ENCODE measurements at places on chromosomes 6 and 20.

DNA sequence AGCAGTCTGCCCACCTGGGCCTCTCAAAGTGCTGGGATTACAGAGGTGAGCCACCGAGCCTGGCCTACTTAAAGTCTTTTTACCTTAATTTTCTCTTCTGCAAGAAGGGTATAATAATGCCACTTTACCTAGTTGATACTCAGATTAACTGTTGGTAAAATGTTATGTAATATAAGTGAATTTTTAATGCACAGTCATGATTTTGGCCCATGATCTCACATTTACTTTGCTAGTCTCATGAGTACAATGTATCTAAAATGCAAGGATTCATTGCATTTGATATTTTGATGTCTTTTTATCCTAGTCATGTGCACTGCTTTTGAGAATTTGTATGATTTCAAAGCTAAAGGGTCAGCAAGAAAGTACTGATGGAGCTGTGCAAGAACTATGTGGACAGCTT is 13.1 kb downstream of the DNAH8 start:
- no peak for DNase-seq

GRCh38 chr6:98848539-98849242 is 14.3 kb downstream of the POU3F2 start:
- DNase-seq: no peak

DNA sequence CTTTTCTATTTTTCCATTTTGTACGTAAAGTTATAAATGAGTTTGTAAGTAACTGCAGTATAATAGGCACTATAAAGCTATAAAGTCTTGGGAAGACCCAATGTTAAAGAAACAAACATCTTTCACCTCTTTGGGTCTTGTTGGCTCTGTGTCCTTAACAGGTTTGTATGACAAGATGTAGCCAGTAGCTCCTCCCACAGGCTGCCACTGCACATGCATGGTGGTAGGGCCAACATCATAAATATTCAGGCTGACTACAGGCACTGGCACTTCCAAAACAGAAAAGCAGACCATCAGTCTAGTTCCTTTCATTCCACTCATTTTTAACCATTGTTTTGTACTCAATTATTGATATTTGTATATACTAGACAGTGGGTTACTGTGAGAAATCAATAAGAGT is 59.9 kb downstream of the COL12A1 start:
- no peak for DNase-seq

GRCh38 chr20:19565736-19566135 is 192.3 kb upstream of the RIN2 start:
- no peak for DNase-seq

GRCh38 chr6:13441778-13442177 is 45.6 kb downstream of the GFOD1 start:
- no peak for DNase-seq

DNA sequence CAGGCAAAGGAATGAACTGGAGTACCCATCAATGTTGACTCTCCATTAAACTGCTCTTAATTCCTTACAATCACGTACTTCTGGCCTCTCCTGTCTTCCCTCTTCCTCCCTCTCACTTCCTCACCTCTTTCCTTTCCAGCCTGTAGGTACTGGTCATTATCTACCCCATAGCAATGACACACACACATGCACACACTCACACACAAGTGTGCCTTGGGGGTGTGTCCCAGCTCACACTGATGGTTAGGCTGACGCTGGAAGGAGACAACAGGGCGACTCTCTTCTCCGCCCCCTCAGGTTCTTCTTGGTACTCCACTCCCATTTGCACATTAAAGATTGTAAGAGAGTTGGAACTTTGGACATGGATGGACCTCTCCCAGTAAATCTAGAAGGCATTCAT is 14.0 kb upstream of the SERPINB9 start:
- no peak for DNase-seq

DNA sequence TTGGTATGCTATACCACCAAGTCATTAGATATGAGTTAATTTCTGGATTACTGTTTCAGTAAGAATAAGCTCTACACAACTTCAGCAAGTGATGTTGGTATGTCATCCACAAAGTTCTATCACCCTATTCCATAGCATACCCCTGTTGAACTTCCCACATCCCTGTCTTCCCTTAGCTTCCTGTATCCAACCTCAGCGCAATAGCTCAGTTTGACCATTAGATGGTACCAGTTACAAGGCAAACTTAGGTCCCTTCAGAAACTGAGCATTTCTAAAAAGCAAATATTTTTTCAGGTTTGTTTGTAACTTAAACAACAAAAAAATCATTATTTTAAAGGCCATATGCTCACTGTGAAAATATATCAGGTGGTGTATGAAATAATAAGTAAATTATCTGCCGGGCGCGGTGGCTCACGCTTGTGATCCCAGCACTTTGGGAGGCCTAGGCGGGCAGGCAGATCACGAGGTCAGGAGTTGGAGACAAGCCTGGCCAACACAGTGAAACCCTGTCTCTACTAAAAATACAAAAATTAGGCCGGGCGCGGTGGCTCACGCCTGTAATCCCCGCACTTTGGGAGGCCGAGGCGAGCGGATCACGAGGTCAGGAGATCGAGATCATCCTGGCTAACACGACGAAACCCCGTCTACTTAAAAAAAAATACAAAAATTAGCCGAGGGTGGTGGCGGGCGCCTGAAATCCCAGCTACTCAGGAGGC is 8.8 kb upstream of the MOG start:
- no peak for DNase-seq

- no peak for DNase-seq
These were observed 802.0 kb downstream of the C6orf118 start for GRCh38 chr6:164507206-164507940.

DNA sequence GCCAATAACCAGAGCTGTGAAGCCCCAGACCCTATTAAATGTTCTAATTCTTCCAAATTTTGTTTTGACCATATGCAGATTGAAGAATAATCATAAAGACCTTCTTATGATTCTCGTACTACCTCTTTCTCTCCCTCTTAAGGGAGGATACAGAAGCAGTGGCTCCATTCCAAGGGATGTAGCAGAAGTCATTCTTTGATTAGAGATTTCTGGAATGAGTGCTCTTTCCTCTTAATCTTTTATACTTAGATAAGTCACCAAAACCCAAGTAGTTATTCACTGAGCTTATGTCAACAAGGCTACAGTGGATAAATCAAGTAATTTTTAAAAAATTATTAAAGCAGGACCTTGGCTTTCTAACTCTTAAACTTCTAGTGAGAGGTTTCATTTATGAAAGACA is 266.0 kb upstream of the STXBP5 start:
- DNase-seq: no peak

DNA sequence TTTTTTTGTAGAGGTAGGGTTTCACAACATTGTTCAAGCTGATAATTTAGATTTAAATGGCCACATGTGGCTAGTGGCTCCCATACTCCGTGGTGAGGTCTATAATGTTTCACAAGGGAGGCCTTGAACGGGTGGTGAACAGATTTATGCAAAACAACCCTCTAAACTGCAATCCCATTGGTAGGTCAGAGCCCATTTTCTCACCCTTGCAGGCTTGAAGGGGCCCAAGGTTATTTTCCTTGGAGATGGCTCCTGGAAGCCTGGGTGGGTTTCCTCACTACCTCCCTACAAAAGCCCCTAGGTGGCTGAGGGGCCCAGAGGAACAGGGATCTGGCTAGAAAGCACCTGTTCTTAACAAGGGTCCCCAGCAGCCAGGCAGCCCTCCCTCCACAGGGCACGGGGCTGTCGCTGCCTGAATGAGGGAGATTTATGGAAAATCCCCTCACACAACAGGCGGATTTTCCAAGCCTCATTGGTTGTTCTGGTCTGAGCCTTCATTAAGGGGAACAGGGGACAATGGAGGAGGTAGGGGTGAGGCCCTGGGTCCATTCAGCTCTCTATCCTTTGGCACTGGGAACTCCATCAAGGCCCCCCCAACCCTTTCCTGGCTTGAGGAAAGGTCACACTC is 64.6 kb downstream of the VEGFA start:
- DNase-seq: no peak

Data from RCC 7860 (cell line).